ENCODE measurements at places on chromosomes 6 and 20. TPM values are rescaled to one million over a fixed set of nuclear protein-coding genes. Genes with fewer than 3 reads are reported as not detected.

DNA sequence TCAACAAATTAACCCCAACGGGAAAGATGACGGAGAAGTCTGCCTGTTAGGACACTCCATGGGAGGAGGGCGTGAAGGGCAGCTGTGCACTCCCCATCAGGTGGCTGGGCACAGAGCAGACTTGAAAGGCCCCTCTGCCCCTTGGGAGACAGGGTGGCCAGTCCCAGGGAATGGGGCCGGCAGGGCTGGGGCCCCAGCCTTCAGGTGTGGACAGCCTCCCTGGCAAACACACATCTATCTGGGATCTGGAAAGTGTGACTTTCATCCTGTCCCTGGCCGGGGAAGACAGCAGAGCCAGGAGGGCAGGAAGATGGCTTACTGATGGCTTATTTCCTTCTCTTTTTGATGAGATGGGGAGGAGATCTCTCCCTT lies 4.5 kb upstream of the FRMD1 start:
- no peak for DNase-seq

Gene LST1
- 16.0 TPM for total RNA-seq

GRCh38 chr6:144234399-144234798 lies 50.7 kb upstream of the UTRN start:
- DNase-seq: no peak

- DNase-seq: no peak
These were observed 541.1 kb downstream of the HAO1 start for GRCh38 chr20:7399114-7399513.

Gene GPX5
- not detected for total RNA-seq

GRCh38 chr6:86487660-86488221 lies 449.6 kb upstream of the HTR1E start:
- DNase-seq: no peak

GRCh38 chr6:18136260-18136659 lies 13.8 kb upstream of the NHLRC1 start:
- DNase-seq: no peak

GRCh38 chr20:49668181-49668877 lies 45.3 kb downstream of the B4GALT5 start:
- peak; percentile 50 for DNase-seq

DNA sequence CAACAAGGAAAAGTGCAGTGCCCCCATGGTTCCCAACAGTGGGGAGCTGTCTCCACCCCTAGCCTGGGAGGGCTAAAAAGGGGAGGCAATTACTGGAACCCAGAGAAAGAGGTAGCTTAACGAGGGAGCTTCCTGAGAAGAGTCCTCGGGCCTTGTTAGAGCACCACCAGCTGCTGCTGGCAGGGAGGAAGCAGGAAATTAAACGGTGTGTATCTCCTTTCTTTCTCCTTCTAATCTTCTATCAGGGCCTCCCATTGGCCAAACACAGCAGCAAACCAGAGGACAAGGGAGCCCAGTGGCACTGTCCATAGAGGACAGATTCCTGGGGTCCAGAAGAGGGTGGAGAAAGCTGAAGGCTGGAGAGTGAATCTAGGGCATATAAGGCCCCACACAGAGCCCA lies 7.6 kb upstream of the BTN2A2 start:
- no peak for DNase-seq

DNA sequence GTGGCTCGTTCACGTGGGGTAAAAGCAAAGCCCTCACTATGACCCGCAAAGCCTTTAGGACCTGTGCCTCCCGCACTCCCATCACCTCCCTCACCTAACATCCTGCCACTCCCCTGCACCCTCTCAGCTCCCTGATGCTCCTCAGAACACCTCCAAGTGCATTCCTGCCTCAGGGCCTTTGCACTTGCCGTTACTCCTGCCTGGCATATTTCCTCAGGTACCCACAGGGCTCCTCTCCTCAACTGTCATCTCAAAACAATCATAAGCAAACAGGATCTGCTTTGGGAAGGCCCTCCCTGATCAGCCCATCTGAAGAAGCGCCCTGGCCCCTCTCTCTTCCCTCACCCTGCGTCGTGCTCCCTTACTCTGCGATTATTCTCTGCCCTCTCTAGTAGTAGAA lies 49.1 kb downstream of the FGD2 start:
- no peak for DNase-seq

DNA sequence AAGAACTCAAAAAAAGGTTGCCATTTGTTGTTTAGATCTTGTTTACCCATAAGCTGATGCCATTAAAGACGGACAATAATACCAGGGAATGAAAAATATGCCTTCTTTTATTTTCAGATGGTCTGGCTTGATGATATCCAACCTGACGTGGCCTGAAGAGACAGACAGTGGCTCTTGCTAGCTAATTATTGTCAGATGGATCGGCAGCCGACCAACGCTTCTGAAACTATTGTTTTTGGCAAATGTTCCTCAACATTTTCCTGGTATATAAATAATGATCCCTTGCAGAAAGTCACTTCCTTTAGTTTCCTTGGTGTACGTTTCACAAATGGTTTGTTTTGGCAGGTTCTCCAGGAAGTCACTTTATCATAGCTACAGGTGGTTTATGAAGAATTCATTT lies 290.9 kb upstream of the TSHZ2 start:
- DNase-seq: no peak

- no peak for DNase-seq
These were observed 193.9 kb upstream of the ID4 start for GRCh38 chr6:19643287-19643686.

- DNase-seq: no peak
These were observed 390.2 kb downstream of the TENT5A start for GRCh38 chr6:81362246-81362645.

Gene CENPB
- 70.8 TPM for total RNA-seq

GRCh38 chr6:37630281-37630799 lies 67.3 kb downstream of the MDGA1 start:
- no peak for DNase-seq

Gene TBC1D22B
- 6.5 TPM for total RNA-seq

GRCh38 chr20:31430568-31431115 lies 9.8 kb upstream of the DEFB123 start:
- DNase-seq: no peak

- DNase-seq: peak; percentile 24
These were observed 77.6 kb downstream of the SAMD5 start for GRCh38 chr6:147586044-147586443.

Gene SLC44A4
- total RNA-seq: not detected

Gene TINAG
- total RNA-seq: 0.12 TPM

DNA sequence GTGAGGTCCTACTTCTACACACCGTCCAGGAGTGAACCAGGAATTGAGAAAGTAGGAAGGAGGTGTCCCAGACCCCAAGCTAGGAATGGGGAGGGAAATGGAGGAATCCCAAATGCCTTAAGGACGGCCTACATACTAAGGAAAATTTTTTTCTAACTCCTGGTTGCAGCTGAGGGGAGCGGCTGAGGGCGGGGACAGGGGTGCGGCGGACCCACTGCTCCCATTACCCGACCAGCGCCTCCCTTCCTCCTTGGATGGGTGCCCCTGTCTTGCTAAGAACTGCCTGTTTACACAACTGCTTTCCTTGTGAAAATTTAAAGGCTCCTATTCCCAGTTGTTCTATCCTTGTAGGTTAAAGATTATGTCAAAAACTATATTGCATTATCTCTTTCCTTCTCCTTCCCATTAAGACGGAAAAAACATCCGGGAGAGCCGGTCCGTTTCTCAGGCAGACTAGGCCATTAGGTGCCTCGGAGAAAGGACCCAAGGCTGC lies 699 bp upstream of the HSPA1B start:
- DNase-seq: peak; percentile 90

DNA sequence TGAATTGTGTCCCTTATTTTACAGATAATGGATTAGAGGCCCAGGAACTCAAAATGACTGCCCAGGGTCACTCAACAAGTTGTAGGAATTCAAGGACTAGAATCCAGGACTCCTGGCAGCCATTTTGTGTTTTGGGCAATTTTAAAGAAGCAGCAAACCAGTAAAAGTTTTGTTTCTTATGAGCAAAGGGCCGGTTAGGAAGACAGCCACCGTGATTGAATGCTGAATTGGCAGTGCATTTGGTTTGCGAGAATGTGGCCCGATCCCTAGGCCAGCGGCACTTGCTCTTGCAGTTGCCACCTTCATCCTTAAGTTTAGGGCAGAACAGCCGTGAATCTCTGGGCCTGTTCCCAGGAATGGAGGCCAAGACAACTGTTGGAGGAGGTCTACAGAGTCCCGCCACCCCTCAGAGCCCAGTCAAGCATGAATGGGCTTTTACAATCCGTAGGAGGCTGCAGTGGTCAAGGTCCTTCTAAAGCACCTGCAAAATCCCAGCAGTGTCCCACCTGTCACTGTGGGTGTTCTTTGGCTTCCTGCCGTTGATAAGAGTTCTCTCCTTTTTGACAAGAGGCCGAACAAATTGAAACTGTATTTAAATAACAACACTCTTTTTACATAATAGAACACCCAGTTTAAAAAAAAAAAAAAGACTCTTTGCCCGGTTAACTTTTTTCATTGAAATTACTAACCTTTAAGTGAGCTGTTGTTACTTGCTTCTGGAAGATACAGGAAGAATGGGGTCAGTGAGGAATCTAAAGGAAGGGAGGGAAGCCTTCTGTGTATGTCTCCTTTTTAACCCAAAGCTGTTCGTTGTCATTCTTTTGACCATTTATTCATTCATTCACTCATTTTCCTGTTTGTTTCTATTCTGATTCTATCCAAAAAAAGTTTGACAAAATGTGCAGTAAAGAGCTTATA lies 68.7 kb downstream of the PHACTR2 start:
- DNase-seq: no peak

DNA sequence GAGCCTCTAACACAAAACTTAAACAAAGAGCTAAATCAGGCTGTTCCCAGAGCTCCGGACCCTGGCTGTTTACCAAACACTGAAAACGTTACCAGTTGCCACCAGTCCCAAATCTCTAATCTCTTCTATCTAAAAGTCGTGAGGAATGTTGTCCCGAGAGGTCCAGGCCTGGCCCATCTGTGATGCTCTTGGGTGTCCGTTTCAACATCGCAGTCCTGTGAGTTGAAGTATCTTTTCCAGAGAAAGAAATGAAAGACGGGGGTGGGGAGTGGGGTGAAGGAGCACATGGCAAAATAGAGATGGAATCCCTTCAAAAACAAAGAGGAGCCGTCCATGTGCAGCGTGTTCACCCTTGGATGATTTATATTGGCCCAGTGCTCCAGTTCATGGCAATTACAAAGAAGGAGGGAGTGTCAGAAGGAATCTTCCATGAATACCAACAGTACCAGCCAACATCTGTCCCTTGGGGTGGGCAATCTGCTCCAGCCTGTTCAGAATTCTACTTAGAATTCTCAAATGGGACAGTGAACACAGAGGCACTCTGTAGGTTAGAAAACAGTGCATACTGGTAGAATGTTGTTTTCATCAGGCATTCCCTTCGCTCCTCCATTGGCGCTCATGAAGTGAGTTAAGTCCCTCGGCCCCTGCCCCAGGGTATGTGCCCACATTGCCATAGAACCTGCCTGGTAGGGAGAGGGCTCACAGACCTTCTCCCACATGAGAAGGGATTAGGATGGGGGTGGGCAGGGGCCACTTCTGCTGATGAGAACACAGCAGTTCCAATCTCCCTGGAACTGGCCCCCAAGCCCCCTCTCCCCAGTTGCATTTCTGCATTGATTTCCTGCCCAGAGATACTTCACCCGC lies 112.1 kb downstream of the LY86 start:
- DNase-seq: no peak

Gene CCDC170
- 0.85 TPM for total RNA-seq

- peak; percentile 26 for DNase-seq
These were observed 6.5 kb downstream of the RBM38 start for GRCh38 chr20:57397693-57398108.

Gene HLA-DQA1
- 7.7 TPM for total RNA-seq

DNA sequence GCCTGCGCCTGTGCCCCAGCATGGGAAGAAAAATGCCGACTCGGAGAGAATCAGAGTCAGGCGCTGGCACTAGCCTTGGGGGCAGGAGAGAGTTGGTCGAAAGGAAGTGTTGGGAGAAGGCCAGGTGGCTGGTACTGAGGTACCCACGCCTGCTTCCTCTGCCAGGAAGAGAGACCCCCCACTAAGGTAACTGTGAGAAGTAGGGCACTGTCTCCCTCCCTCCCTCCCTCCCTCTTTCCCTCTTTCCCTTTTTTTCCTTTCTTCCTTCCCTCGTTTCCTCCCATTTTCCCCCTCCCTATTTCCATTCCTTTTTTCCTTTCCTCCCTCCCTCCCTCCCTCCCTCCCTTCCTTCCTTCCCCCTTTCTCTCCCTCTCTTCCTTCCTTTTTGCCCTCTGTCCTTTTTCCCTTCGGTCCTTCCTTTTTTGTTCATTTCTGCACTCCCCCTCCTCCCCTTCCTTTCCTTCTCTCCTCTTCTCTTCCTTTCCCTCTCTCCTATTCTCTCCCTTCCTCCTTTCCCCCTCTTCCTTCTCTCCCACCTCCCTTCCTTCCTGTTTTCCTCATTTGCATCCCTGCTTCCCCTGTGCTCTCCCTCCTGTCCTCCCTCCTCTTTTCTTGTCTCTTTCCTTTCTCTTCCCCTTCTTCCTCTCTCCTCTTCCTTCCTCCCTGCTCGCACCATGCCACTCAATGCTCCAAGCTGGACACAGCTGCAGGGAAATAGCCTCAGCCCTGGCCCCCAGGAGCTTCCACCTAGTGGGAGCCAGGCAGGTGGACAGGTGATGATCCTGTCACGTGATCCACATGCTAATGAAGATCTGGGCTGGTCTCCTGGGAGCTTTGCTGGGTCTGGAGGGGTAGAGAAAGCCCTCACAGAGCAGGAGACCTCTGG lies 148.0 kb downstream of the DHX35 start:
- no peak for DNase-seq

Gene C20orf204
- 1.0 TPM for total RNA-seq

- no peak for DNase-seq
These were observed 9.4 kb upstream of the ACSS1 start for GRCh38 chr20:25067102-25067987.

Gene MOG
- total RNA-seq: 1.7 TPM

DNA sequence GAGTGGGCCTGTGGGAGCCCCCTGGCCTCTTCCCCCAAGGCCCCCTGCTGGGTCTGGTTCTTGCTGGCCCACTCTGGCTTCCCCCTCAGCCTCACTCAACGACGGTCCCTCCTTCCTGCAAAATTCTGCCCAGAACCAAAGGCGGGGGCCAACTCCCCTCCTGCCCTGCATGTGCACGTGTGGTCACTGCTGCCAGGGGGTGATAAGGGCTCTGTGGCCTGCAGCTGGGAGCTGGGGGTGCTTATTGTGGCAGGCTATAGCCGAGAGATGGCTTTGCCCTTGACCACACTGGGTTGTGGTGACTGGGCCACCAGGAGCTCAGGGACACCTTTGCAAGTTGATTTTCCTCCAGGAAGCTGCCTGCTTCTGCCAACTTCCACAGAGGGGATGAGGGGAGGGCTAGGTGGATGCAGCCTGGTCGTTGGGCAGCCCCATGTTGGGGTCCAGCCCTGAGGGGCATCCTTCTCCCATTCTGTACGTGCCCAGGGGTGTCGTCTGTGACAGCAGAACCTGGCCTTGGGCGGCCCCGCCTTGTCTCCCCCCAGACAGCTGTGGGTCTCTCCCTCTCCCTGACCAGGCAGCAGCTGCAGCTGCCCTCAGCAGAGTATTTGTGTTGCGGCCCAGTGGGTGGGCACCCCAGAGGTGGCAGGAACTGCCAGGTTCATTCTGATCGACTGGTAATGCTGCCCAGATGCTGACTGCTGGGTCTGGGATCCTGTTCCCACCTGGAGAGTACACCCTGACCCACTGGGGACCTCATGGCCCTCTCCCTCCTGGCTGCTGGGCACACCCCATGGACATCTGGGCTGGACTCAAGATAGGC lies 5.6 kb downstream of the TCEA2 start:
- DNase-seq: no peak

Data from left cardiac atrium (tissue), 4 donors.